ENCODE measurements at places on chromosomes 12 and 14.

DNA sequence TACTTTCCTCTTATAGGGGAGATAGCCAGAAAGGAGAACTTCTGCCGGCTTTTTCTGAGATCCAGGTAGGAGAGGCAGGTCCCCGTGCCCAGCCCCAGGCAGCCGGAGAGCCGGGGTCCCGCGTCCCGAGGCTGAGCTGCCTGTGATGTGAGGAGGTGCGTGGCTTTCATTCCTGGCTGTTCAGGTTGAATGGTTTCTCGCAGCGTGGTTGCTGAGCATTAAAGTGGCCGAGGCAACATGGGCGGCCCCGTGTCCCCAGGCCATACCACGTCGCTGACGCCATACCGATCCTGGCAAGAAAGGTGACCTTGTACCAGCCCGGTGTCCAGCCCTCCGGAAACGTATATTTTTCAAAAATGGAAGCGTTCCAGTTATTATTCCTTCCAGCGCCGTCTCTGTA lies 116.7 kb upstream of the MYL2 start:
- no peak for DNase-seq

- no peak for DNase-seq
Observed at GRCh38 chr14:92004062-92004461, 35.8 kb downstream of the TRIP11 start.

DNA sequence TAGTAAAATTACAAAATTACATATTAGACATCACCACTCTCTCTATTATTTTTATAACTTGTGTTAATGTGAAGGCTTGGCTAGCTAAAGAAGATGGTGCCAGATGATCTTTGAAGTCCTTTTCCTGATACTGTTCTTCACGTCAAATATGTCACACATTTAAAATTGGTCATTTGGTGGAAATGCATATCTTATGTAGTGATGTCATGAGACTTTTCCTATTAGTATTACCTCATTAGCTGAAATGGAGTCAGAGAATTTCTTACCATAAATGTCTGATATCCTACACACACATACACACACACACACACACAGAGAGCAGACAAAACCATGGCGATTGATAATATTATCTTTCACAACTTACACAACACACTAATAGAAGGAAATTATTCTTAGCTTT lies 124.8 kb upstream of the PTPRB start:
- no peak for DNase-seq

DNA sequence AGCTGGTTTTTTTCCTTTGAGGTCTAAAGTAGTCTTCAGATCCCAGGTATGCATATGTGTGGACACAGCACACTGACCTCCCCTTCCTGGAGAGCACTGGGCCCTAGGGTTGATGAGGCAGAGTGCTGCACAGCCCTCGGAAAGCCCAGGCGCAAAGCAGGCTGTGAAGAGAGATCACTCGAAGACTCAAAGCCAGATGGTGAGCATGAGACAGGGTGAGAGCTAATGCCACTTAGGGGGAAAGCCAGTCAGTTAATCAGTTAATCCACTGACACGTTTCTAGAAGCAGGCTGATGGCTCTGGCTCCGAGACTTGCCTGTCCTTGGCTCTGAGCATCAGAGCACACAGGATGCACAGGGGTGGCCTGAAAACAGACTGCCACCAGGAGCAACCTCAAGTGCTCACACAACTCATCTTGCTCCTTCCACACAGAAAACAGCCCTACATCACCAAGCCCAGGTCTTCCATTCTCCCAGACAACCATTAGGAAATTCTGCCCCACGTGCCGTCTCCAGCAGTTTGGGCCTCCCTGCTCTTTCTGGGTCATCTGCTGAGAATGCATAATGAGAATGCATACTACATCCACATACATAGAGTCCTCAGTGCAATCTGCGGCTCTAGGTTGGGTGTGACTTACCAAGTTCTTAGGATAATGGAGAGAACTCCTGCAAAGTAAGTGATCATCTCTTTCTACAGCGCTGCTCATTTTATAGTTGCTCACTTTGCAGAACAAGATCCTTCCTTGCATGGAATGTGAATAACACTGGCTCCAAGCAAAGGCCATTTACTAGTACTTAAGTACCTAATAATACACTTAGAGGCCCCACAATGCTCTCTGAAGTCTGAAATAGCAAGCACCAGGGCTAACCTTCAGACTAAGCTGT lies 12.0 kb downstream of the AQP6 start:
- DNase-seq, result no peak

DNA sequence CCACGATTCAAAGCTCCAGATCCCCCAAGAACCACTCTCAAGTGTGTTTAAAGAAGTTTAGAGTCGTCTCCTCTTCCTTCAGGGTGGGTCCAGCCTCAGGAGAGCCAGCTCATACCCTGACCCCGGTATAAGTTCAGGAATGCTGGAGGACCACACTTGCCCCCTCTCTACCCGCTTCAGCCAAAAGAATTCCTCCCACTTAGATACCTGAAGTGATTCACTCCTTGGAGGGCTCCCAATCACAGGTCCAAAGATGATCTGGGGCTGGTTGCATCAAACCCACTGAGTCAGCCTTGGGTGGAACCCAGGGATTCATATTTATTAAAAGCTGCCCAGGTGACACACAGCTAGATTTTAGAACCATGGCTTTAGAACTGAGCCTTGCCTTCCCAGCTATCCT lies 133.5 kb upstream of the PARP11 start:
- no peak for DNase-seq

DNA sequence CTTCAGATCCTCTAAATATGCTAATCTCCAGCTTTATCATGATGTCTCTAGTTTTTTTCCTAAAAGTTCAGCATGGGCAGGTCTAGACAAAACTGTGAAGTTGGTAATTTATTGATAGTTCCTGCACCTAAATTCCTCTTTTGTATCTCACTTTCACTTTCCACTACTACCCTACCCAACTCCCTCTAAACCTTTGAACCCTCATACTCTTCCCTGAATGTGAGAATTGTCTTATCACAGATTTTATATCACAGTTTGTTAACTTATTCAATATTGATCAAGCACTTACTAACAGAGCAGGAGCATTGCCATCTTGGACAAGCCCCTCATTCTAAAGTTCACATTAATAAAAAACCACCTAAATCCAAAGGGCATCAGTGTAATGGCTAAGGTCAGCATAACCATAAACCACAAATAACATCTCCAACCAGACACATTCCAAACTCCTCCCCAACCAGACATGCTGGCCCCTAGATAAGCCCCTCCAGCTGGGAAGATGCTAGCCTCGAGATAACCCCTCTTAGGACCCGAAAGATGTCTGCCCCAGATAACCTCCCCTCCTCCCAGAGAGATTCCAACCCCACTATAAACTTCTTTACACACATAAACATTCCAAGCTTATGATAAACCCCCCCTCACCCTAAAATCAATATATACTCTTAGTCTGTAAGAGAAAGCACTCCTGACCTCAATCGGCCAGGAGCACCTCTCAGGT lies 78.7 kb downstream of the FSCB start:
- DNase-seq, result no peak
